Upper lobe of right lung (tissue), 1 donor: ENCODE measurements at places on chromosomes 4 and X. TPM values are rescaled to one million over a fixed set of nuclear protein-coding genes. Genes with fewer than 3 reads are reported as not detected.

DNA sequence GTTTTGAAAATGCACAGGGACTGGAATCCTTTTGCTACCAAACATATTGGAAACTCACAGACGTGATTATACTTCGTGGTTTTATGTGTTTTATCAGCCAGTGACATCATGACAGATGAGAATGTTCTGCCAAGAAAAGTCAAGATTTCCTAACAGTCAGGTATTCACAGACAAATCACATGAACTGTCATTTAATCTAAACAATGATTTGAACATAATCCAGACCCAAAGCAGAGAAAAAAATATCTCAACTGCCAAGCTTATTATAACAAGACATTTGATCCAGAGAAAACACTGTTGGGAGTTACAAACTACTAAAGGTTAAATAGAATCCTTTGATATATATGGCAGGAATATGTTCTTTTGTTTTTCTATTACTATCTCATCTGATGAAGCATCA is 635.9 kb upstream of the FRG1 start:
- DNase-seq = no peak

DNA sequence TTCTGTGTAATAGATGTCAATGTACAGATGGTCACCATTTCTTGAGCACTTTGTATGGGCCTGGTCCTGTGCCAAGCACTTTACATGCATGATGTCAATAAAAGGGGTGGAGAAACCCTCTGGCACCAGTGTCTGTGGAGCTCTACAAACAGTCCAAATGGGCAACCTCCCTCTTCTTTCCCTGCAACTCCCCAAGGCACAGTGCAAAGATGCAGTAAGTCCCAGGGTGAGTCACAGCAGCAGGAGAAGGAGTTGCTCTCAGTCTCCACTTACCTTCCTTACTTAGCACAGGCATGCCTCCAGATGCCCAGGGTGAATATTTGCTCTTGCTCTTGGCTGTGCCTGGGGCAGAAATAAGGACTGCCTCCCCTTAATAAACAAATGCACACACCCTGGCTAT is 4.3 kb downstream of the OCIAD2 start:
- no peak for DNase-seq

- DNase-seq = no peak
Observed at GRCh38 chr4:151415978-151416377, 7.0 kb downstream of the FHIP1A start.

DNA sequence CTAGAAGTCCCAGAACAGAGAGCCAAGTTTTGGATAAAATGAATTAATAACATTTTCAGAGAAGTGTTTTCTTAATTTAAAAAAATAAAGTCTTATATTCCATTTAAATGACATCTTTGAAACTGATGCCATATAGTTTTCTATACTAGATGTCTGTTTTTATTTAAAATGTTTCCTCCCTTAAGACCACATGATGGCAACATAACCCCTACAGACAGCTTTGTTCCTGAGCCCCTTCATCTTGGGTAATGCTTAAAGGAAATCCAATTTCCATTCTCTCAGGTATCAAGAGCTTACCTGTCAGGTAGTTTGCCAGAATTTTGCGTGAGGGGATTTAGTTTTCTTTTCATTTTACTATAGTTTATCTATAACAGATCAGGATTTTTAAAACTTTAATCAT is 181.4 kb upstream of the UGT8 start:
- DNase-seq = no peak

- DNase-seq = peak; percentile 50
Observed at GRCh38 chr4:3324093-3324815, 31.4 kb downstream of the RGS12 start.

GRCh38 chrX:80765220-80765625 is 44.5 kb downstream of the BRWD3 start:
- DNase-seq = no peak

Gene MAGEB17
- not detected for total RNA-seq

Gene SPIN3
- total RNA-seq = 9.8 TPM
